ENCODE measurements at places on chromosomes 11 and 22. TPM values are rescaled to one million over a fixed set of nuclear protein-coding genes. Genes with fewer than 3 reads are reported as not detected.

TIMP3 gene
- not detected for polyA plus RNA-seq

DNA sequence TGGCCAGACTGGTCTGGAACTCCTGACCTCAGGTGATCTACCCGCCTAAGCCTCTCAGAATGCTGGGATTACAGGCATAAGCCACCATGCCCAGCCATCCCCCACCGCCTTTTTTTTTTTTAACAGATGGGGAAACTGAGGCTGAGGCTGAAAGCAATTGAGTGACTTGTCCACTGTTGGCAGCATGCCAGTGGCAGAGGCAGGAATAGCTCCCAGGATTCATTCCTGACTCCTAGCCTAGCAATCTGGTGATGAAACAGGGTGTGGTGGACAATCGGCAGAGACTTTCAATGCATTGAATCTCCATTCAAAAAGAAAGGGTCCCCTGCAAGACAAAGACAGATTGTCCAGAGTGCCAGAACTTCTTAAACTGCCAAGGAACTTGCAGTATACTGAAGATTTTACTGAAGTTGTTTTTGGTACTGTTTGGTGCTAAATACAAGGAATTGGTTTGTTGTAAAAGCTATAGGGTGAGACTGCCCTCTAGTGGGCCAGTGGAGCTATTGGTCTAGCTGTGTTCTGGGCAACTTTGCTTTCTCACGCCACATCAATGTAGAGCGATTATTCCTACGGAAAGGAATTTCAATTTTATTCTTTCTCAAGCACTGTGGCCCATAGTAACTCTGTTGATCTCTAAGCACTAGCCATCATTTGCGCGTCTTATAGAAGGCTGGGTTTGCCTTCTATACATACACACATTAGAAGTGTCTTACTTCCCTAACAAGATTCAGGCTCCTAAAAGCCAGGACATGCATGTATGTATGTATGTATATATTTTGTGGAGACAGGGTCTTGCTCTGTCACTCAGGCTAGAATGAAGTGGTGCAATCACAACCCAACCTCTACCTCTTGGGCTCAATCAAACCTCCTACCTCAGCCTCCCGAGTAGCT lies 21.0 kb downstream of the C22orf31 start:
- peaks cover 7% of the 10 kb centered on the region for H3K4me1 ChIP-seq
- no peak overlapping the region for H3K27ac ChIP-seq
- DNase-seq = peak; percentile 65
- H3K27me3 ChIP-seq = peaks cover 5% of the 10 kb centered on the region
- no peak overlapping the region for H3K4me3 ChIP-seq

DNA sequence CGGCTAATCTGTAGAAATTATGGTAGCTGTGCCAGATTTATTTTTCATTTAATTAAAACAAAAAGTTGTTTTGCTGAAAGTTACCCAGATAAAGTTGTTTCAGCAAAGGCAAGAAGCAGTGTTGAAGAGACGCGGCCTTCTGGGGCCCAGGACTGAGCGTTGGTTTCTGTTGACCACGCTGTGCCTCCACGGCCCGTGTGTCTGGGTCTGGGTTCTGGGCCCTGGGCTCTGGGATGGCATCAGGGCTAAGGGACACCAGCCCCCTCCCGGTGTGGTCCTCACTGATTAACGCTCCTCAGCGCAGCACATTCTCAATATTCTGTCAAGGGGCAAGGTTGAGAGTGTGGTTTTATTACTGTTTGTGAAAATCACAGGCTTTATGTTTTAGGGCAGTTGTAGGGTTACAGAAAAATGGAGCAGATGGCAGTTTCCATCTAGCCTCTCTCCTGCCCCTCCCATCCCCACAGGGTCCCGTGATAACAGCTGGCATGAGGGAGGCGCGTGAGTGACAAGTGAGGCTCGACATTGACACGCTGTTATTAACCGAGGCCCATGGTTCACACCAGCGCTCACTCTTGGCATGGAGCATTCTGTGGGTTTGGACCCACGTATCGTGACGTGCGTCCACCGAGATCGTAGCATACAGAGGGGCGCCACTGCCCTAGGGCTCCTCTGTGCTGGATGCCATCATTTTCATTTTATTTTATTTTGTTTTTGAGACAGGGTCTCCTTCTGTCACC lies 1231.4 kb downstream of the BRD1 start:
- H3K27ac ChIP-seq = no peak overlapping the region
- no peaks in the 10 kb centered on the region for H3K27me3 ChIP-seq
- no peaks in the 10 kb centered on the region for H3K36me3 ChIP-seq
- DNase-seq = no peak
- no peak overlapping the region for H3K4me3 ChIP-seq

DNA sequence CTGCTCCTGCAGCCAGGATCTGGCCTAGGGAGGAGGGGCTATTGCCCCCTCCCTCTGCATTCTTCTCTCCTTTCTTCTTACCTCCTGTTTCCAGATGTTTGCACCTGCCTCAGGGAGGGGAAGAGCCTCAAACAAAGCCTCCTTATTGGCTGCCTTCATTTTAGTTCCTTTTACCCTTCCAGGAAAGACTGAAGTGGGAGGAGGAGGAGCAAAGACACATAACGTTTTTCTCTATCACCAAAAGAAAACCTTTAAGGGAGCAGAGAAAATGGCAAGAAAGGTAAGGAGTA lies 13.3 kb upstream of the CHRM1 start:
- H3K27ac ChIP-seq = no peak overlapping the region
- no peak for DNase-seq

DNA sequence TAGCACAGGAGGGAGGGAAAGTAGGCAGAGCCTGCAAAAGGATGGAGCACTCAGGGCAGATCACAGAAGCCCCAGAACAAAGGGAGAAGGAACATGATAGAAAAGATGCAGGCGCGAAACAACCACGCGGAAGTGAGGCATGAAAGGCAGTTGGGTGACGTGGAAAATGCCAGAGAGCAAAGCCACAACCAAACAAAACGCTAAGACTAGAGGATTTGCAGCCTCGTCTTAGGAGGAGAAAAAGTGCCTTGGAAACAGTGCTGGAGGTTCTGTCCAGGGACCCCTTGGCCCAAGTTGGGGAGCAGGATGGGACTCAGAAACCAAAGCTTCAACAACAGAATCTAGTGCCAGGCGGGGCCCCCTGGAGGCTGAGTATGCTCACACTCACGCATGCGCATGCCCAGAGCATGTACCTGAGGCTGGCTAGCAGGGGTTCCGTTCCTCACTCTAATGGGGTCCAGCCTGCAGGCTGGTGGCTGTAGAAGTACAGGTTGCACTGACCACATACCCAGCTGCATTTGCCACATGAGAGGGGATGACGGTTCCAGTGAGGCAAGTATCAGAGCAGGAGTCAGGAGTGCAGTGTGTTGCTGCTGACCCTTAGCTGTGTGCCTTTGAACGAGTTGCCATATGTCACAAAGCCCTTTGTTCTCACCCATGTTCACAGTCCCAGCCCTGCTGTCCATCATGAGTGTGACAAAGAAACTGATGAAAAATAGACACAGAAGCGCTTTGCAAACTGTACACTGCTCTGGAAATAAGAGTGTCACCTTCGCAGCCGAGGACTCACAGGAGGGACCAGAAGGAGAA lies 568.6 kb upstream of the CADM1 start:
- no peaks in the 10 kb centered on the region for H3K4me1 ChIP-seq
- H3K4me3 ChIP-seq = no peak overlapping the region
- H3K36me3 ChIP-seq = no peaks in the 10 kb centered on the region
- no peak for DNase-seq
- peaks cover 2% of the 10 kb centered on the region for H3K27me3 ChIP-seq

DNA sequence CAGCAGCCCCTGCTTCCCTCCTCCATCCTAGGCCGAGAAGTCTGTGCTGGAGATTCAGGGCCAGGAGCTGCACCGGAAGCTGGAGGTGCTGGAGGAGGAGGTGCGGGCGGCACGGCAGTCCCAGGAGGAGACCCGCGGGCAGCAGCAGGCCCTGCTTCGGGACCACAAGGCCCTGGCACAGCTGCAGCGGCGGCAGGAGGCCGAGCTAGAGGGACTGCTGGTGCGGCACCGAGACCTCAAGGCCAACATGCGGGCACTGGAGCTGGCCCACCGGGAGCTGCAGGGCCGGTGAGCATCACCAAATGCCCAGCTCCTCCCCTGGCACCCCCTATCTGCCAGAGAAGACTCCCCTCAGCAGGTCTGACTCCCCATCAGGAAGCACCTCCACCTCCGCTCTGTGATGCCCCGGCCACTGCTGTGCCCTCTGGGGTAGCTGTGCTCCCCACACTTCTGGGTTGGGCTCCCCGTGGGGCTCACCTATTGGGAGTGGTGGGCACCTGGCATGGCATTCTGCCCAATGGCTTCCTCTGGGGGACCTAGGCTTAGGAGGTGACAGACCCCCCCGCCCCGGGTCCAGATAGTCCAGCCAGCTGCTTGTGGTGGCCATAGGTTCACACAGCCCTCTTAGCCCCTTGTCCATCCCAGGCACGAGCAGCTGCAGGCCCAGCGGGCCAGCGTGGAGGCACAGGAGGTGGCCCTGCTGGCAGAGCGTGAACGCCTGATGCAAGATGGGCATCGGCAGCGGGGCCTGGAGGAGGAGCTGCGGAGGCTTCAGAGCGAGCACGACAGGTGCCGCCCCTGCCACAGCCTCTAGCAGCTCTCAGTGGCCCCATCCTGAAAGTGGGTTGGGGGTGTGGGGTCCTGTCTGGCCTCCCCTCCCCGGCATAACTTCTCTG lies 6.6 kb upstream of the RPS6KA4 start:
- no peak for DNase-seq
- no peaks in the 10 kb centered on the region for H3K27me3 ChIP-seq
- no peak overlapping the region for H3K4me3 ChIP-seq
- no peaks in the 10 kb centered on the region for H3K4me1 ChIP-seq
- H3K27ac ChIP-seq = no peak overlapping the region
- H3K36me3 ChIP-seq = no peaks in the 10 kb centered on the region

DNA sequence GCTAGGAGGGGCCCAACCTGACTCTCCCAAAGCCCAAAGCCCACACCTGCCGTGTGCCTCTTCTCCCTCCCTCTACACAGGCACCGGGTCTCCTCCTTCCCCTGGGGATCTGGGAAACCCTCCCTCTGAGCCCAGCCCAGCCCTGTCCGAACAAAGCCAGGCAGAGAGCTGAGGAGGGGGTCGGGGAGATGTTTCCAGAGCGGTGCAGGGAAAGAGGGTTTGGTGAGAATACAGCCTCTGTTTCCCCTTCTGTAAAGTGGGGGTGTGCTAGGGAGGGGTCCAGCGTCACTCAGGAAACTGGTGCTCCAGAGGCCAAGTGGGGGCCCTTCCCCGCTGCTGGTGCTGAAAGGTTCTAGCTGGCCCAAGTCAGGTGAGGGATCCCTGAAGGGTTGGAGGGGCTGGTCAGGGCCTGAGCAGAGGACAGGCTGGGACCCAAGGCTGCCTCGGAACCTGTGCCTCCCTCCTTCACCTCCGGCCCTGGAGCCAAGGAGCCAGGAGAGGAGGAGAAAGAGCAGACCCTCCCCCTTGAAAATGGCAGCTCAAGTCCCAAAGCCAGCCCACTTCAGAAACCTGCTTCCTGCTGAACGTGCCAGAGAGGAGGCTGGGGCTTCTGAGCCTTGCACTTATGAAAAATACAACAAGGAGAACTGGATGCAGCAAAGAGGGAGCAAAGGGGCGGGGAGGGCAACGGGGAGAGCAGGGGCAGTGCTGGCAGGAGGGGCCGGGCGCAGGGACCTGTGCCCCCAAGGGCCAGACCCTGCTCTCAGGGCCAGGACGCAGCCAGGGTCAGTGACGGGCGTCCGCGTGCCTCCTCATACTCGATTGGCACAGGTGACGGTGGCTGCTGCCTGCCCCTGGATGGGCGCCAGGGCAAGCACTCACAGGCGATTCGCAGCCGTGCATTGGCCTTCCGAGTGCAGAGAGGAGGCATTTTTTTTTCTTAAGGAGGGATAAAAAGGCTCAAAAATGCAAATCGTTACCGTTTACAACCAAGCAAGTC lies 43.2 kb downstream of the MACROD1 start:
- peaks cover 1% of the 10 kb centered on the region for H3K27me3 ChIP-seq
- H3K27ac ChIP-seq = no peak overlapping the region
- no peak overlapping the region for H3K4me3 ChIP-seq
- H3K4me1 ChIP-seq = no peaks in the 10 kb centered on the region

- no peaks in the 10 kb centered on the region for H3K4me1 ChIP-seq
- H3K27me3 ChIP-seq = no peaks in the 10 kb centered on the region
- H3K4me3 ChIP-seq = no peak overlapping the region
- peaks cover 4% of the 10 kb centered on the region for H3K36me3 ChIP-seq
- no peak overlapping the region for H3K27ac ChIP-seq
Observed at GRCh38 chr11:107493117-107493516, 35.5 kb upstream of the CWF19L2 start.

All from immature natural killer cell (primary cell).